Kasumi-1 (cell line): ENCODE measurements at places on chromosomes 1 and 21.

DNA sequence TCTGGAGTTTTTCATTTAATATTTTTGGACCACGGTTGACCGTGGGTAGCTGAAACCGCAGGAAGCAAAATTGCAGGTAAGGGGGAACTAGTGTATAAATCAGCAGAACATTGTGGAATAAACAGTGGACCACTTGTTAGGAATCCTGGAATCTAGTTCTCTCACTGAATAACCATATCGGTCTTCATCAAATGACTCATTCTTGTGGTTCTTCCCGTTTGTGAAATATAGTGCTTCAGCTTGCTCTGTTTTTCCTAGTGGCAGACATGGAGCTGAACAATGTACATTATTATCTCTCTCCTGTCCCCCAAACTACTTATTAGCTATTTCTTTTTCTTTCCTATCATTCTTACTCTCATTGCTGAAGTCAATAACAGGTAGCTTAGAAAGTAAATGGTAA is 61.9 kb downstream of the HSPA13 start:
- peak; percentile 49 for DNase-seq

GRCh38 chr1:23200883-23201282 is 16.4 kb downstream of the HTR1D start:
- no peak for DNase-seq

- no peak for DNase-seq
Measured at GRCh38 chr1:185439727-185440415, 122.8 kb upstream of the IVNS1ABP start.

DNA sequence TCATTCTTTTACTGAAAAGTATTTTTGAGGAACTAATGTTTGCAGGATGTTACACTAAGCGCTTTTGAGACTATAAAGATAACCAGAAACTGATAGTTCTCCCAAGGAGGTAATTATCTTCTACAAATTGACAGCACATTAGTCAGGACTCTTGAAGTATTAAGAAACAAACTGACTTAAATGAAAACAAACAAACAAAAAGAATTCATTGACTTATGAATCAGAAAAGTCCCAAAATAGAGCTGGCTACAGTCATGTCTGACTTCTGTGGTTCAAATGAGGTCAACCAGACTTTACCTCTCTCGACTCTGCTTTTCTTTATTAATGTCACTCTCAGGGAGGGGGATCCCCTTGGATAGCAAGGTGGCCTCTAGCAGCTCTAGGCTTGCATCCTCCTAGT is 296.8 kb downstream of the TPR start:
- no peak for DNase-seq

- DNase-seq = no peak
Measured at GRCh38 chr1:27575840-27576331, 28.1 kb downstream of the AHDC1 start.
